ENCODE measurements at places on chromosomes 6 and 20.

DNA sequence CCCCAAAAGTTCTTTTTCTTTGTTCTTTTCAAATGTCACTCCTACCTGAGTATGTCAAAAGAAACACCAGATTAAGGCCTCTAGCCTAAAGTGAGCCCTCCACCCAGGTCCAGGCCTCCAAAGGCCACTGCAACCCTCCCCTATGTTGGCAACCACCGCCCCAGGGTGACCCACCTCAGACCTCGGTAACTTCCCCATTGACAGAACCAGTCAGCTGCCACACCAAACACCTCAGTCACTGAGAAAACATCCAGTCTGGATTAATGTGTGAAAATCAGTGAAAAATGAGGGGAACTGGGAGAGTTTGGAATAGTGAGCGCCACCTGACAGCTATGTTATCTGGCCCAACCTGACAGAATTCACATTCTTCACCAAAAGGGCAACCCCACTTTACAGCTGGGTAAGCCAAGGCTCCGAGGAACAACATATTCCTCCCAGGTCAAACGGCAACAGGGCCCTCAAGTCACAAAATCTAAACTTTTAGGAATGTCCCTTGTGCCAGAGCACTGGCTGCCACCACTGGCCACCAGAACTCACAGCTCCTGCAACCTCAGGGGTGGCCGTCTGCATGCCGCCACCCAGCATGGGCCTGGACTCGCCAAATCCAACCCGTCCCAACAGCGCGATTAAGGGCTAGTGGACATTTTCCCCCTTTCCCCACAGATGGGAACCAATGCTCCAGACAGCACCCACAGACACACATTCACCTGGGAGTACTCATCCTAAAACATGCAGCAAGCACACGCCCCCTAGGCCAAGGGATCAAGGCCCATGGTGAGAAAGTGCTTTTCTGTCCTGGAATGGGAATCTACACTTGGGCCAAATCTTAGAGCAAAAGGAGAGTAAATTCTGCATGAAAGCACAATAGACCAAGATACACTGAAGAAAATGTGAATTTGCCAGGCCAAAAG is 4.8 kb downstream of the TAF4 start:
- no peak for DNase-seq

DNA sequence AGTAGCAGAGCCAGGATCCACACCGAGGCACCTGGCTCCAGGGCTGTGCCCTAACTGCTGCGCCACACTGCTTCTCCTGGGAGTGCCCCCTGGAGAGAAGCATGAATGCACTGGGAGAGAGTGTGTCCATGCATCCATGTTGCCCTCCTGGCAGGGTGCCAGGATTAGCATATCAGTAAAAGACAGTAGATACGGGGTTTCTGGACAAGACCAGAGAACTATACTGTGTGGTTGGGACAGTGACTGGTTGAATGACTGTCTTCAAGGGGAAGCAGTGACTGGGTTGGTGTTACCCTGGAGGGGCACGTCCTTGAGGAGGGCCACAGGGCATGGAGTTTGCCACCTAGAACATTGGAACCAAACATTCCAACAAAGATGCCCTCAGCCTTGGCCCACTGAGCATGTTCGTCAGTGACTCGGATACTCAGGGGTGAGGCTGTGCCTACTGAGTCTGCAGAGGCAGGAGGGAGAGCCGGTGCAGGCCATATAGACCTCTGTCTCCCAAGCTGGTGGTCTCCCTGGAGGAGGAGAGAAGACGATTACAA is 288.8 kb downstream of the CDC5L start:
- DNase-seq = no peak

DNA sequence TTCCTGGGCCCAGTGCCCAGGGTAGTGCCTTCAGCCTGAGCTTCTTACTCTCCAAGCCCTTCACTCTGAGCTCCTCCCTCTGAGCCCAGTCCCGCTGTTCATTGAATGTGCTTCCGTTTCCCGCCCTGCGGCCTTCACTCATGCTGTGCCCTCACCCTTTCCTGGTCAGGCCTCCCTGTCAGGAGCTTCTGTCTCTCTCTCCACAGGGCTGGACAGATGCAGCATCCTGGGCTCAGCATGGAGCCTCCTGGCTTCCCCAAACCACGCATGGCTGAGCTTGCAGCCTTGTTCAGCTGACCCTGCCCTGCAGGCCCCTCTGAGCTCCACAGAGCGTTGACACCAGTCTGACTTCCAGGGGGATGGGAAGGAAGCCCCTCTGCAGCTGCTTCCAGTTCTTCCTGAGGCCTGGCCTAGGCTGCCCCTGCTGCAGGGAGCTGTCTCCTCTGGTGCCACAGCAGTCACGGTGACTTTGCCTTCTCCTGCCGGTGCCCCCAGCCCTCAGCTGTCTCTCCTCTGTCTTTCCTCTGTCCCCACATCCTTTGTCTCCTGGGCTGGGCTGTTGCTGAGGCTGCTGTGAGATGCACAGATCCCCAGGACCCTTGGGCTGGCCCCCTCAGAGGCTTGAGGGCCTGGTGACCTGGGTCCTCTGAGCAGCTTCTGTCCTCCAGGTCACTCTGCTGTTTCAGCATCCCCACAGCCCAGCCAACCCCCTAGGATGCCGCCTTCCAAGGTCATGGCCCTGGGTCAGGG is 7.9 kb upstream of the MYT1 start:
- no peak for DNase-seq

DNA sequence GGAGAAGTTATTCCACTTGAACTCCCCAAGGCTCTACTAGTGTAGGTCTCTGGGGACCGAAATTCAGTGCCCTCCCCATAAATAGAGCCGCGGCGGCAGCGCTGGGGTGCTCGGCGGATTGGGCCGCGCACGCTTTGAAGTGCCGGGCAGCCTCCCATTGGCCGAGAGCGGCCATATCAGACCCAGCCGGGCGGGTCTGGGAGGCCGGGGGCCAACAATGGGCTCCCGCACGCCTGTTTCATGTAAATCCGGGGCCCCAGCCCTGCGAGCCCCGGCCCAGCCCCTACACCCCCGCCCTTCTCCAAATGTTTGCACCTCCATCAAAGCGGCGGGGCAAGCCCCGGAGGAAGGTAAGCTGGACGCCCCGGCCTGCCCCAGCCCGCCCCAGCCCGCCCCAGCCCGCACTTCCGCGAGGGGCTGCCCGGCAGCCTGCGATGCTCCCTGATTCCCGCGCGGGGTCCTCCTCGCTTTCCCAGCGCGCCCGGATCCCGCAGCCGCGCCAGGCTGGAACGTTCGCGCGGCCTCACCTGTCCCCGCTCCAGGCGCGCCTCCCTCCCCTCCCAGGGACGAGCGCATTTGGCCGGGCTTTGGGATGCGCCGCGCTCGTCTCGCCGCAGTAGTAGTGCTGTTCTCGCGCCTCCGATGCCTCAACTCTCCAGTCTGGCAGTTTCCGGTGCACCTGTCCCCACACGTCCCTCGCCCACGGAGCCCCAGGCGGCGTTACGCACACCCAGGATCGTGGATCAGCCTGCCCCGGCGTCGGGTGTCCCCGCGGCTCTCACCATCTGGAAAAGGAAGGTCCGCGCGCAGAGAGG is at the start of gene TBXT:
TBXT (minus strand) TSS at position 51 of the 815 bp plus-strand sequence. CDS start 260 bp downstream, outside the sequence.
- DNase-seq = no peak

DNA sequence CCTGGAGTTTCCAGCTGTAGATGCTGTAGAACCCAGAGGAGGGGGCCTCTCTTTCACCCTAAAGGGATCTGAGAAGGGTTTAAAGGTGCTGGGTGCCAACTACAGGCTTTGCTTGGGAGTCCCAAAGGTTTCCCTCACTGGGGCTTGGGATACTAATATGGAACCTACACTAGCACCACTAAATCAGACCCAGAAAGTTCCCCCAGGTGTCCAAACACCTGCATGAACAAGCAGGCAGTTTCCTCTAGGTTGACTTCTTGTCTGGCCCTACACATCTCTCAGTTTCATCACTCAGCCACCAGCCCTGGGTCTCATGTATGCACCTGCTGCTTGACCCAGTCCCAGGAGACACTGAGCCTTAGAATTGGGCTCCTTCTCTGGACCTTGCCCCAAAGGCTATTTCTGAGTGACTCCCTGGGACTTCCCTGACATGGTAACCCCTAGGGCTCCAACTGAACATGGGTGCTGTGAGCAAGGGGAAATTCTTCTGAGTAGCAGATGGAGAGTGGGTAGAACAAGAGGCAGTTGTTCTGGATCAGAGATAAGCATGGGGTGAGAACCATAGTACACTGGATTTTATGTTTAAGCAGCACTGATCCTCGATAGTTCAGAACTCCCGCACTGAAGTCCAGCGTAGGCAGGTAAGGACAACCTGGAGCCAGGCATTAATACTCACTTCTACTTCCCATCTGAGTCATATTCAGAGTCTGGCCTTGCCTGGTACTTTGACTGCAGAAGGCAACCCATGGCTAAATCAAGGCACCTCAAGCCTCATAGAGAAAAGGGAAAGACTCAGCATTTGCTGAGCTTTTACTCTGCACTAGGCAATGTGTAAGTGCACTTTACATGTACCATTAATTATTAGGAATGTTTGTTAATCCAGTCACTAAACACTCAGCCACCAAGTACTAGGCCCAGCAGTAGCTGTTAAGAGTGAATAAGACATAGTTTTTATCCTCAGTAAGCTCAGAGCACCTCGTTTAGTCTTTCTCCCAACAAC is 16.8 kb downstream of the BCL2L1 start:
- no peak for DNase-seq

DNA sequence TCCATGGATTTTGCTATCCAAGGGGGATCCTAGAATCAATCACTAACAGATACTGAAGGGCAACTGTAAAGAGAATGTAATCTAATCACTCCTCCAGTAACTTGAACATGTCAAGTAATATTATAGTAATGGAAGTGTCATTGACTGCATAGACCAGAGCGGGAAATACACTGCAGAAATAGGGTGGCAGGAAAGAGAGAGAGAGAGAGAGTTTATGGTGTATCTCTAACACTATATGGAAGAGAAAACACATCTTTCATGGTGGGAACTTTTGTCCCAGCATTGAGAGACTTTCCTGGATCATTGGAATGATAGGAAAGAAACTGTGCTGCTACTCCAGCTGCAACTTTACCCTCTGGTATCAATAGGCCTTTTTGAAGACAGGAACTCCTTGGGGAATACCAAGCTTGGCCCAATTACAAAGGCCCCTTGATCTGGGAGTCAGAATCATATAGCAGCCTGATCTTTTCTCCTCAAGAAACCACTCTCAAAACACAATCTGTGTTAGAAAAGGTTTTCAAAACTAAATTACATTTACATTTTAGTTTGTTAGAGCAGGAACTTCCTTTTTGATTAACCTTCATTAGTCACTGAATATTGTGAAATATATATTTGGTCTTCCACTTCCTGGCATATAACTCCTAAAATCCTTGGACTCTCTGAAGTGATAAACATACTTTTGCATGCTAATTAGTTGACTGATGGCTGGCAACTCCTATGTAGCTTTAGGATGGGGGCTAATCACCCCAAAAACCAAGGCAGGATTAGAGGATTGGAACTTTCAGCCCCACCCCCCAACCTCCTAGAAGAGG is 29.5 kb upstream of the RNGTT start:
- DNase-seq = no peak

- DNase-seq = no peak
Measured at GRCh38 chr20:12012241-12013222, 94.8 kb downstream of the BTBD3 start.

DNA sequence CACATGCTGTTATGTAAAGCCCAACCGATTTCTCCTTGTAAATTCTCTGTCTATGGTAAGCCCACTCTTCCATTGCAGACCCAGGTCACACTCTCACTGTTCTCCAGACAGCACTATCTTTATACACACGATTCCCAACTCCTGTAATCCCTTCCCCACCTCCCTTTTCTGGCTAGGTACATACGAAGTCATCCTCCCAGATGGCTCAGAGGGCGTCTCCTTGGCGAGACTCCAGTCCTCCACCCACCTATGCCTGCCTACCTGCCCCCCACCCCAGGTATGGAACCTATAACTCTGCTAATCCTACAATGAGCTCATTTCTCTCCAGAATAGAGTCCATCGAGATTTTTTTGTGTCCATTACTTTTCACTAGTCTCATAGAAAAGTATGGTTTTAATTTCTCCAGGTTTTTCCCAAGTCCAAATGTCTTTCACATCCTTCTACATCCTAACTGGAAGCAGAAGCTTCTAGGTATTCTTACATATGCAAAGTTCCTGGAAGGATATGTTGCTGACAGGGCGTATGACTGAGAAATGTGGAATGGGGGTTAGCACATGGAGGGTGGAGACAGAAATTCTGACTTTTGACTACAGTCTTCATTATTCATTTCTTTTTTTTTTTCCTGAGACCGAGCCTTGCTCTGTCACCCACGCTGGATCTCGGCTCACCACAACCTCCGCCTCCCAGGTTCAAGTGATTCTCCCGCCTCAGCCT is 22.8 kb downstream of the SCML4 start:
- no peak for DNase-seq

DNA sequence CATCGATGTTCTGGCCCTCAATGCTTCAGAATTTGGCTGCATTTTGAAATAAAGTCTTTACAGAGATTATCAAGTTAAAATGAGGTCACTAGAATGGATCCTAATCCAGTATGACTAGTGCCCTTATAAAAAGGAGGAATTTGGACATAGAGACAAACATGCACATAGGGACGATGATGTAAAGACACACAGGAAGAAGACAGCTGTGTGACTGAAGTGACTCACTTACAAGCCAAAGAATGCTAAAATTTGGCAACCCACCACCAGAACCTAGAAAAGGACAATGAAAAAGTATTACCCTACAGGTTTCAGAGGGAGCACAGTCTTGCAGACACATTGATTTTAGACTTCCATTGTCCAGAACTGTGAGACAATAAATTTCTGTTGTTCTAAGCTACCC is 322.8 kb upstream of the GJE1 start:
- no peak for DNase-seq

DNA sequence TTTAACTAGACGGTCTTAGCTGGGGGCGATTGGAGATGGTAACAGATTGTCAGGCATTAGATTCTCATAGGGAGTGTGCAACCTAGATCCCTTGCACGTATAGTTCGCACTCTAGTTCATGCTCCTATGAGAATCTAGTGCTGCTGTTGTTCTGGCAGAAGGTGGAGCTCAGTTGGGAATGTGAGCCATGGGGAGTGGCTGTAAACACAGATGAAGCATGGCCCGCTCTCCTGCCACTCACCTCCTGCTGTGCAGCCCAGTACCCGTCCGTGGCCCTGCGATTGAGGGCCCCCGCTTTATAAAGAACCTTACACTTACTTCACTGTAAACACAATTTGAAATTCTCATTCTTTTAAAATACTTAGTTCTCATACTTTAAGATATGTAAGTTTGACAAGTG is 339.4 kb downstream of the CDH26 start:
- no peak for DNase-seq

GRCh38 chr20:60246751-60247150 is 288.5 kb downstream of the CDH26 start:
- DNase-seq = no peak

- no peak for DNase-seq
Measured at GRCh38 chr6:34544776-34545471, 11.2 kb downstream of the SPDEF start.

- DNase-seq = no peak
Measured at GRCh38 chr20:54345301-54345724, 130.1 kb upstream of the DOK5 start.

DNA sequence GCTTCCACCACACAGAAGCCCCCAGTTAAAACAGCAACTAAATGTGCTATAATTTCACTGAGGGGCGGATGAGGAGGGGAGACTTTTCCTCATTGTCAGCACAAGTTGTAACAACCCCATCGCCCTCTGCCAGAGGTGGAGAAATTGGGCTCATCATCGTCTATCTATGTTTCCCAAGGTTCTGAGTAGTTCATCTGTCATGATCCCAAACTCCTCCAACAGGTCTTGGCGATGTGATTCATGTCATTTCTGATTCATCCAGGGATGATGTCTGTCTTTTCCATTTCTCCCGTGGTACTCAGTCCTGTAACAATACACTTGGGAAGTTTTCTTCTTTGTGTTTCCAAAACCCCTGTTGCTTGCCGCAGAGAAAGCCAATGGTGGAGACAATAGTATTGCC is 51.0 kb downstream of the TFAP2A start:
- no peak for DNase-seq

- DNase-seq = no peak
Measured at GRCh38 chr6:138500867-138501446, 1.7 kb upstream of the NHSL1 start.

Data from stimulated activated CD4-positive, alpha-beta T cell treated with anti-CD3 and anti-CD28 coated beads, TNF-alpha, amount 100 ng/mL, for 1 hour (primary cell).